HS-5 (cell line): ENCODE measurements at places on chromosomes 5 and 9.

DNA sequence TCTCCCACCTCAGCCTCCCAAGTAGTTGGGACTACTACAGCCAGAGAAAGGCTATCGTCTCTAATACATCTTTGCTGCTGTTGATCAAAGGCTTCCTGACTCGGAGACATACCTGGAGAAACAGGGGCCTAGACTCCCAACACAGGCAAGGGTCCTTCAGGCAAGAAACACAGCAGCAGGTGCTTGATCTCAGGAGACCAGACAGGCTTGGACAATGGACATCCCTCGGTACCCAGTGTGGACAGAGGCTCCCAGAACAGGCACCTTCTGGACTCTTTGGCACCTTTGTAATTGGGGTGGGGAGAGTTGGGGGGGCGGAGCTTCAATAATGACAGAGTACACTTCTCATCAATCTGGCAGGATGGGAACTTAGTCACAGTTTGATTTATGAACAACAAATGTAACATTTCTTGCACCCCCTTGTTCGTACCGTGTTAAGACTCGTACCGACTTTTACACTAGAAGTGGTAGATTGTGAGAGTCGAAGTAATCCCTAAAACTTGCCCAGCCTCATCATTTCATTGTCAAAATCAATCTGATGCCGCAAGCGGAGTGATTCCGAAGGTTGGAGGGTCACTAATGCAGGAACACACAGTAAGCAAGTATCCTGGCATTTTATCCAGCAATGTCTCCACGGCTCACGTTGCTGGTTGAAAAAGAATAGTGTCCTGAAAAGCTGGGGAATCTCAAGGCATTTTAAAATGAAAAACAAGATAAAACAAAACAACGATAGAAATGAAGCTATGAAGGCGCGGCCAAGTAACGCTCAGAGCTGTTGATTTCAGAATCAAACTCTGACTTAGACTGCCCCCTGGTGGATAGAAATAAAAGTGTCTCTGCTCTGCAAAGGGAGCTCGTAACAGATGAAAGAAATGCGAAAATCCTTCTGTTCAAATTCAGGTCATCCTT, 46.4 kb upstream of the STK32A start:
- peak; percentile 42 for DNase-seq

DNA sequence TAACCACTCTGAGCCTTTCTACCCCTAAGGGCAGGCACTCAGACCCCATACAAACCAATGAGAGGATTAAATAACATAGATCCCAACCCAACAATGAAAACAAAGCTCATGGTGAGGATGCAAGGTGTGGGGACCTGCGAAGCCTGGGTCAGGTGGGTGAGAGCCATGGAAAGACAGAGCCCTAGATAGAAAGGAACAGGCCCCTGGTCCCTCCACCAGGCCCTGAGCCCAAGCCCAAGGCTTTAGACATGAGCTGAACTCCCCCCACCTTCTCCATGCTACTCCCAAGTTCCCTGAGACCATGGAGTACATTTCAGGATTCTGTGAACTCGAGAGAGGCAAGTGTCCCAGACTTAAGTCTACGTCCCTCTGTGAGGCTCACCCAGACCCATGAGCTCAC, 106.5 kb downstream of the SAXO1 start:
- DNase-seq, result no peak

DNA sequence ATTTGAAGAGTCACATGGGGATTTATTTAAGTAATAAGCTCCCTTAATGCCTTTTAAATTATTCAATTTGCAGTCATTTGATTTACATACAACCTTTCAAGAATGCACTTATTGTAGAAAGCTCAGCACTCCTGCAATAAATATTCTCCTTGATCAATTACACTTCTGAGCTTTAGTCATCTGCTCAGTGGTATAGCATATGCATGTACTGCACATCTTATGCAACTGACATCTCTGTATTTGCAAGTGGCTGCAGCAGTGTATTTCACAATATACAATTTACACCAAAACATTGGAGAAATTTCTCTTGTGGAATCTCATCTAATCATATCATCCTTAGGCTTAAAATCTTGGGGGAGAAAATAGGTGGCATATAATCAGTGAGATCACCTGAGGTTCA, 325.7 kb downstream of the SLF1 start:
- DNase-seq, result no peak

- no peak for DNase-seq
These were observed 212.0 kb upstream of the KIF2A start for GRCh38 chr5:62093976-62094375.

DNA sequence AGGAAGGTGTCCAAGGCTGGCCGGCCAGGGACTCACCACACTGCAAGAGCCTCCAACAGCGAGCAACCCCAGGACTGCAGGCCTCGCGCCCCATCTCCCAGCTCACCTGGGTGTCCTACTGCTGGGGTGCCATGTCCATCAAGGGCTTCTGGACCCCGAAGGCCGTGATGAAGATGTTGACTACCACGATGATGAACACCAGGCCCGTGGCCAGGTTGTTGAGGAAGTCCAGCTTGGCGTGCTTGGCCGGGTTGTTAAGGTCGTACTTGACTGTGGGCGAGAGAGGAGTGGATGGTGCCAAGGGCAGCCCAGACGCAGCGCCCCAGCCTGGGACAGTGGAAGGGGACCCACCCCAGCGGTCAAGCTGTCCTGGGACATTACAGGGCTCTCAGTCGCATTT, 9.3 kb downstream of the NINJ1 start:
- DNase-seq, result no peak

- DNase-seq, result no peak
These were observed 871.7 kb upstream of the TYRP1 start for GRCh38 chr9:11821306-11821975.

GRCh38 chr5:179405426-179406030, 60.3 kb upstream of the ADAMTS2 start:
- no peak for DNase-seq

- no peak for DNase-seq
These were observed 202.6 kb upstream of the MAP3K1 start for GRCh38 chr5:56612759-56613158.

GRCh38 chr5:125245216-125245615, 498.8 kb upstream of the ZNF608 start:
- no peak for DNase-seq
